Activated CD4-positive, alpha-beta T cell treated with anti-CD3 and anti-CD28 coated beads for 24 hours (primary cell): ENCODE measurements at places on chromosomes 3 and 15.
A peak's percentile ranks its signal among the peaks of the same experiment; 100 is the strongest.

DNA sequence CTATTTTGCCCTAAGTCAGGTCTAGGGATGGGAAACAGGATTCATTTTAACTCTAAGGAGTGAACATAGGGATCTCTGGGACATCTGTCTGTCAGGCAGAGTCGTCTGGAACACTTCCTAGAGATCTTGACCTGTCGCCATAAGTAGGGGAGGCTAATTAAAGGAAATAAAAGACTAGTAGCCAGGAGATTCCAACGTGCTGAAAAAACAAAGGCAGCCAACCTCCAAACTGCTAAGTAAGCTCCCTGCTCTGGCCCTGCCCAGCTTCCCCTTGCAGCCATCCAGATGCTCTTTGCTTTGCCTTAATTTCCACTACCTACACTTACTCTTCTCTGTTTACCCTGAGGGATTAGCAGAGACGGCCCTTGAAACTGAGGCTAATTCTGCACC lies 18.4 kb upstream of the TSEN2 start:
- no peak for DNase-seq

DNA sequence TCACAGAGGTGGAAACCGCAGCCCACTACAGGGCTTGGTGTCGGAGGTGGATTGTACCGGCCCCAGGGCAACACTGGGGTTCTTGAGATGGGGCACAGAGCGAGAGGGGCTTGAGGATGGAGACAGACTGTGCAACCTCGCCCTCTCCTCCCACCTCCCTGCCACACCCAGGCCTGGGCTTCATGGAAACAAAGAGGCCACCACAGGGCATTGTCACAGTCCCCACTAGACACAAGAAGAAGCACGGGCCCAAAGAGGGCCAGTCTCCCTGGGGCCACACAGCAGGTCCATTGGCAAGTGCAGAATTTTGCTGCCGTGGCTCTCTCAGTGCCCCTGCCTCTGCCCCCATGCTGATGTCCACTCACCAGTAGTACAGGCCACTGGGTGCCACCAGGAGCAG lies 4.1 kb upstream of the CALML4 start:
- no peak for DNase-seq

DNA sequence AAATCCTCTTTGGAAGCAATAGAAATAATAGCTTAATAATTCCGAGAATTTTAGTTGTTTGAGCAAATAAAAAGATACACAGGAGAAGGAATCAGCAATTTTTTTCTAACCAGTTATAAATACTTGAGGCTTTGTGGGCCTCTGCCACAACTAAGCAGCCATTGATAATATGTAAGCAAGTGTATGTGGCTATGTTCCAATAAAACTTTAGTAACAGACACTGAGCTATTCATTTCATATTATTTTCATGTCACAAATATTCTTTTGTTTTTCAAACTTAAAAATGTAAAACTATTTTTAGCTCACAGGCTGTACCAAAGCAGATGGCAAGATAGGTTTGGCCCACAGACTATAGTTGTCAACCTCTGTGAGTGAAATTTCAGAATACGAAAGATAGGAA lies 85.7 kb downstream of the MSL2 start:
- no peak for DNase-seq

DNA sequence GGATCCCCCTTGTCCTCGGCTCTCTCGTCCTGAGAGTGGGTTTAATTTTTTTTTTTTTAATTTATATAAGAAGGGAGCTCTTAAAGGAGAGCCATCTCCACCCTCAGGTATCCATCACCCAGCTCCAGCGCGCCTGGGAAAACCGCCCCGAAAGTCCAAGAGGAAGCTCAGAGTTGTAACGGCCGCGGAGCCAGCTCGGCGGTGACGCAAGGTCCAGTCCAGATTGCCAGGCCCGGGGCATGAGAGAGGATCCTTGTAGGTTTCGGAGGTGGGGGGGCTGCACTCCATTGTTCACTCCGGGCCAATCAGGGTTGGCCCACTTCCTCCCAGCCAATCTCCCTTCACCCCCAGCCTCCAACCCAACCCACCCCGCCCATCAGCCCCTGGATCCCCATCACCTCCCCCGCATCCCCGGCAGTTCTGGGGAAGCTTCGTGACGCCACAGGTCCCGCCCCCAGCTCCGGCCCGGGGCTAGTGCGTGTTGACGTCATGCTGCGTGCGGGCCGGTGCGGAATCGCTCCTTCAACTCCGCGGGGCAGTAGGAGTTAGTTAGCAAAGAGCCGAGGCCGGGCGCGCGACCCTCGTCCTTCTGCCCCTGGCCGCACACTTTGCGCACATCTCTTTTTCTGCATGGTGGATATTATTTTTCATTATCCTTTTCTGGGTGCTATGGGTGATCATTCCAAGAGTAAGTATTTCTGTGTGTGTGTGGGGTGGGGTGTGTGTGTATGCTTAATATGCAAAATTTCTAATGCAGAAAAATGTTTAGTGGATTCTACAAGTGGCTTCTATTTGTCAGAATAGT lies at the start of gene ISL2:
TSS of gene ISL2 (plus strand) at position 520 of the 805 bp plus-strand sequence. CDS start at position 631, 111 bp downstream.
- no peak for DNase-seq

- DNase-seq: no peak
Observed at GRCh38 chr15:100096248-100096600, 245.6 kb downstream of the ADAMTS17 start.

DNA sequence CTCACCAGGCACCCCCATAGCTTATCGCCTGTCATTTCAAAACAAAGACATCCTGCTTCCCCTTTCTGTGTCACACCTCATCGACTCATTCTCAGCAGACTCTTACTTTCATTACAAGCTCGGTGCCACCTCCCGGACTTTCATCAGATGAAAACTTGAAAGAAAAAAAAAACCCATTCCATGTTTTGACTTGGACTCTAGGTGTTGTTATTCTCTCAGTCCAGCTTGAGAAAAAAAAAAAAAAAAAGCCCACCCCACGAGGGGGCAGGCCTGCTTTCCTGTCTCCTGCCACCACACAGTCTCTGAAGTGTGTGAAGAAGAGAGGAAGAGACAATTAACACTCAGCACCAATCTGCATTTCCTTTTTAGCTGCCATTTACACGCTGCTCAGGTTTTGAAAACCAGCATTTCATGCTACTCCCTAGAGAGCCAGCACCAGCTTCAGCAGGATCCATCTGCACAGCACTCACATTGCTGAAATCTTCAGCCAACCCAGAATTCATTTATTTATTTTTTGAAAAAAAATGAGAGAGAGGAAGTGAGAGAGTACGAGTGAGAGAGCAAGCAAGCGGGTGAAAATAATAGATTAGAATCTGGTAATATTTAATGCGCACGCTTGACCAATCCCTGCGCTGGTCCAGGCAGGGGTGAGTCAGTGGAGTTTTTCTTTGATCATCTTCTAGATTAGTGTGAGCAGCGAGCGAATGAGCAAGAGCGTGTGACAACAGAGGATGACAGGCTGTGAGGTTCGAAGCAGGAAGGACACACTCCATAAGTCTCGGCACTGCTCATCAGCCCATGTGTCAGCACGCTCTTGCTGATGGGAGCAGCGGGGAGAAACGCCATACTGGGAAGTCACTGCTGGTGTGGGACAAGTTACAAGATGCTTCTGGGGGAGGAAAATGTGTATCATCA lies 23.5 kb downstream of the ZNF80 start:
- DNase-seq: peak; percentile 44

DNA sequence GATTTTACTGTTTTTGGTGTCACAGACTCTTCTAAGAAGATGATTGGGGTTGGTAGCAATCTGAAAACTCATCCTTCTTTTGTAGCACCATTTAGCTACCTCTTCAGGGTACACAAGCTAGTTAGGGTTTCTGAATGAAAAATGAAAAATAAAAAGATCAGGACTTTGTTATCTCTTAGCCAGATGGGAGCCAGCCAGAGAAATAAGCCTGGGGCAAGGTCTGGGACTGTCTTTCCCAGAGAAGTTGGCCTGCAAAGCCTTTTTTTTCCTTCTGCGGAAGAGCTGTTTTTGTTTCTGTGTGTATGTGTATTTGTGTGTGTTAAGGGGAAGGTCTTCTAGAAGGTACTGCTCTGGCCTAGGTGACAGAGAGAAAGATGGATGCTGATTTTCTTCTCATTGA lies 150.7 kb upstream of the AGTR1 start:
- no peak for DNase-seq

DNA sequence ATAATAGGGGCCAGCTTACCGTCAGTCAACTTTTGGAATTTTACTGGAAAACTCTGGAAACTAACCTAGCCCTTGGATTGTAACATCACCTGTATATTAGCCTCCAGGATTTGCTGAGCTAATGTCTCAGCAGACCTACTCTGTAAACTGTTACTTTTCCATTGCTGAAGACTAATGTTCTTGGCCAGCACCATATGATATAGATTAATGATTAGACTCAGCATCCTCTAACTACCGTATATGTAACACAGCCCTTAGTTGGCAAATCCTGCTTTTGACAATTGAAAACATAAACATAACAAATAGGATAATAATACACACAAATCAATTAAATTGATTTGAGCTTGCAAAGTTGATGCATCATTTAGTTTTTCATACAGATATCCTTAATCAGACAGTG lies 26.6 kb upstream of the GBE1 start:
- no peak for DNase-seq

DNA sequence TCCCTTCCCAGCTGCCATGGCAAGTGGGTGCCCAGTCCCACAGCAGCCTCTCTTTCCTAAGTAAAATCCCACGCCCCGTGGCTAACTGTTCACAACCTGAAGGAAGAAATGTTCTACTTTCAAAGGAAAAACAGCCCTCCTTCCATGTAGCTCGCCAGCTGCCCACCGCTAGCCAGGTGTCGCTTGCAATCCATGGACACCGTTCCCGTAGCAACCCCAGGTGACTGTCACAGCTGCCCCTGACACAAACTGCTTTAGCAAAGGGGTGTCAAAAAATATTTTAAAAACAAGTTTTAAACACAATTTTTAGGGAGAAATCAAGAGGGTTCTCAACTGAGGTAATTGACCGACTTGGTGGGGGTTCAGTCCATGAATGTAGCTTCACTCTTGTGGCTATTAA lies 21.0 kb upstream of the CGNL1 start:
- no peak for DNase-seq

DNA sequence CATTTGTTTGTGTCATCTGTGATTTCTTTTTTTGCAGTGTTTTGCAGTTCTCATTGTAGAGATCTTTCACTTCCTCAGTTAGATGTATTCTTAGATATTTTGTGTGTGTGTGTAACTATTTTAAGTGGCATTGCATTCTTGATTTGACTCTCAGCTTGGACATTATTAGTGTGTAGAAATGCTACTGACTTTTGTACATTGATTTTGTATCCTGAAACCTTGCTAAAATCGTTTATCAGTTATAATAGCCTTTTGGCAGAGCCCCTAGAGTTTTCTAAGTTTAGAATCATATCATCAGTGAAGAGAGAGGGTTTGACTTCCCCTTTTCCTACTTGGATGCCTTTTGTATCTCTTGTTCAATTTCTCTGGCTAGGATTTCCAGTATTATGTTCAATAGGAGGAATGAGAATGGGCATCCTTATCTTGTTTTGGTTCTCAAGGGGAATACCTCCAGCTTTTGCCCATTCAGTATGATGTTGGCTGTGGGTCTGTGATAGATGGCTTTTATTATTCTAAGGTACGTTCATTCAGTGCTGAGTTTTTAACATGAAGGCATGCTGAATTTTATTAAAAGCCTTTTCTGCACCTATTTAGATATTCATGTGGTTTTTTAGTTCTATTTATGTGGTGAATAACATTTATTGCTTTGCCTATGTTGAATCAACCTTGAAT lies 211.7 kb downstream of the MBNL1 start:
- no peak for DNase-seq

- no peak for DNase-seq
Observed at GRCh38 chr3:129699199-129699598, 92.7 kb upstream of the PLXND1 start.

DNA sequence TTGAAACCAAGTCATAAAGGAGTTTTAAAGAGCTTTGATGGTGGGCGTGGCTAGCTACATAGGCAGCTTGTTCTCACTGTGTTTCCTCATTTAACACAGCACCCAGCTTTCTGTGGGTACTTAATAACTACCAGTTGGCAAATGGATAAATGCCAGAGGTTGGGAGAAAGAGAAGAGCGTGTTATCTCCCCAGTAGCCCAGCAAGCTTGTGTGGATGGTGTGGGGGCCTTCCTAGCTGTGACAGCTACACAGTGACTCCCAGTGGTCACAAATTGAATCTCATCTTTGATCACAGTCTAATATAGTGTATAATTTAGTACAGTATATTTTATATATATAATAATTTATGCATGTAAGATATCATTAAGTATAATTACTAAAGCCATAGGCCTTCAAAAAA lies 984.1 kb downstream of the EPHA3 start:
- DNase-seq: no peak

DNA sequence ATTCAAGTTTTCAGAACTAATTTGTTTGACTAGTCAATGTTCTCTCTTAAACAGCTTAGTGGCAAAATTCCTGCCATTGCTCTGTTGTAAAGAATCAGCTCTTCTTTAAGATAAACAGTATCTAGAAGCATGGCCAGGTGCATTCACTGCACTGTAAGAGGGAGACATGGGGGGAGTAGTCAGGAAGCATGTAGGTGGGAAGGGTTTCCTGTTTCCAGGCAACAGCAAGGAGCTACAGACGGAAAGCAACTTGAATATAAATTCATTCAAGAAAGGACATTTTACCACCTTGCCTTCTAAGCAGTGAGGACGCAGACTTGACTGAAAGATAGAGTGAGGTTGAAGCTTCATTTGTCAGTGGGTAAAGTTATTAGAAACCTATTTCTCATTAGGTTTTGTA lies 55.3 kb downstream of the BBX start:
- DNase-seq: no peak

DNA sequence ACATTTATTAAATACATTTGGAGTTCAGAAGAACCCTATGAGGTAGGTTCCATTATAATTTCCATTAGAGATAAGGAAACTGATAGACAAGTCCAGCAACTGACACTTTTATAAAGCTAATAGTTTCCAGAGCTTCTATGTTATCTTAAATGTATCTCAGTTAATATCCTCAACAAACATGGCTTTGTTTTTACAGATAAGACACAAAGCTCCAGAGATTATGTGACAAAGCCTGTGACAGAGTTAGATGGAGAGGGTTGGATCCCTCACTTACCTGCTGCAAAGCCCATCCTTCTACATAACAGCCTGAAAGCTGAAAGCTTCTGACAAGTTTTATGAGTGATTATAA lies 473 bp upstream of the COMMD2 start:
- no peak for DNase-seq

DNA sequence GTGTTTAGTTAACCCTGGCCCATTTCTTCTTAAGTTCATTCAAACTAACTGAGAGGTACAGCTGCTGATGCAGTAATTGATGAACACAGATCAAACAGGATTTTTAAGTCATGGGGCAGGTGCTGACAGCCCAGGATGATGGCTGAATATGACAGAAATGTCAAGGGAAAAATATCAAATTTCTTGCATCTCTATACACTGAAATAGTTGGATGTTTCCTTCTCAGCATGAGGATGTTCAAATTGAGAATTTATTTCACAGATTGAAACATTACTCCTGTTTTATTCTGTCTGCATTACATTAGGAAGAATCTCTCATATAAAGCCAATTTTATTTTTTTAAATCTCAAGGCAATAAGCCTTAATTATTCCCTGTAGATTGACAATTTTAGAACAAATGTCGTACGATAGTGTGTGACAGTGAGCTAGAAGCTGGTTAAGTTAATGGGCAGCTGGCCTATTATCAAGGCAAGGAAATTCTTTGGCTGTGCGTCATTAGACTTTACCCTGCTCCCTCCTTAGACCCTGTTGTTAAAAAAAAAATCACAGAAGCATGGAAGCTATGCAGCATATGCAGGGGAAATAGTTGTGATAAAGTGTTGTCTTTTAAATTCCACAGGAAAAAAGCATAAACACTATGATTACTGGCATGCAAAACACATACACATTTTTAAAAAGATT lies 183.8 kb upstream of the KCNMB2 start:
- no peak for DNase-seq

GRCh38 chr15:81336568-81336967 lies 12.6 kb upstream of the STARD5 start:
- DNase-seq: no peak
